Type B pancreatic cell (in vitro differentiated cells): ENCODE measurements at places on chromosomes 2 and 18. TPM values are rescaled to one million over a fixed set of nuclear protein-coding genes. Genes with fewer than 3 reads are reported as not detected.
A peak's percentile ranks its signal among the peaks of the same experiment; 100 is the strongest.

Gene LRRC30
- not detected in 2 replicates for total RNA-seq

Gene TFCP2L1
- total RNA-seq, result 3.0 and 4.6 TPM in 2 replicates

- no peak for DNase-seq
Observed at GRCh38 chr2:120538691-120539423, 192.9 kb downstream of the INHBB start.

DNA sequence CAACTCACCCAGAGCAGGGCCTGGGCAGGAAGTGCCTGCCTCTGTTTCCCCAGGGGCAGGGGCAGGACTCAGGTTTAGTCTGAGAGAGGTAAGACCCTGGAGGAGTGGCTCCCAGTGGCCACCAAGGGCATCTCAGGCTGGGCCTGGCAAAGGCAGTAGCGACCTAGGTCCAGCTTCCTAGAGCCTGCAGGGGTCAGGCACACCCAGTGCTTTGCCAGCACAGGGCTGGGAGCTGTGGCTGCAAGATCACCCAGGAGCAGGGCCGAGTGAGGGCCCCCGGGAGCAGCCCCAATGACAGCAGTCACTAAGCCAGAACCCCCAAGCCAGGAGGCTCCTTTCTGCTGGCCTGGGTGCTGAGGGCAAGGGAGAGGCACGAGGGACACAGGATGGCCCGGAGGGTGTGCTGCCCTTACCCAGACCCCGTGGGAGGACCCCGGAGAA is 8.8 kb upstream of the DUSP2 start:
- DNase-seq, result peak; percentile 60

DNA sequence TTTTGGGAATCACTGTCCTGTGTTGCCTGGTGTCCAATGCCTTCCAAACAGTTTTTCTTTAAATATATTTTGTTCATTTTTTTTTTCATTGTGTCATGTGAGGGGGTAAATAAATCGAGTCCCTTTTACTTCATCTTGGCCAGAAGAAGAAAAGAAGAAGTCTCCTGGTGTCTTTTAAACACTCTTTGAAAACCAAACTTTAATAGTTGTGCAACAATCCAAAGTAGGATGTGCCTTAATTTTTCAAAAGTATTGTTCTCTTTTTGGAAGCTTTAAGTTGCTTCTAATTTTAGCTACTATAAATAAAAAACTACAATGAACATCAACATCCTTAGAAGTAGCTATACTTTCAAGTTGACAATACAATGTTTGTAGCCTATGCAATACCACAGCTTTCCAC is 154.9 kb downstream of the ATAD2B start:
- no peak for DNase-seq

Gene ICOS
- total RNA-seq, result not detected in 2 replicates

- no peak for DNase-seq
Observed at GRCh38 chr2:98372121-98372520, 25.9 kb downstream of the CNGA3 start.

DNA sequence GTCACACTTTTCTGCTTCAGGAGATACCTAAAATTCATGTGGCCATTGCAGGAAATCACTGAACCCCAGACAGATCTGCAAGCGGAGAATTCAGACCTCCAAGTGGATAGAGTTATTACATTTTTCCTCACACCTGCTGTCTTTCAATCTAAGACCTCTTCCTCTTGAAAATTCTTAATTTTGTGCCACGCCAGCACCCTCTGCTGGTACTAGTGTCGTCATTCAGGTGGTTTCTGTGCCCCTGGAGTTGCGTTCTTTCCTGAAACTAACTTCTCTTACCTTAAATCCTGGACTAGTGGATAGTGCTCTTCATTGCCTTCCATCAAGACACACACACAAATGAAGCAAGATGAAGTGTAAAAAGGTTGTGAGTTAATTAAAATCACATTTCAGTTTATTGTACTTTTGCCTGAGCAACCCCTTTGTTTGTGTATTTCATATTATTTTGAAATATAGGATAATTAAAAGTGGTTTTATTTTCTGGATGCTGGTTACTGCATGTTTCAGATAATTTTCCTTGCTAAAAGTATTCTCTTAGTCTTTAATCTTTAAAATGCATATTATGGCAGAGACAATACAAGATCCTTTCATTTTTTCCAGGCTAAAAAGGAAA is 1.6 kb upstream of the DNER start:
- DNase-seq, result no peak

DNA sequence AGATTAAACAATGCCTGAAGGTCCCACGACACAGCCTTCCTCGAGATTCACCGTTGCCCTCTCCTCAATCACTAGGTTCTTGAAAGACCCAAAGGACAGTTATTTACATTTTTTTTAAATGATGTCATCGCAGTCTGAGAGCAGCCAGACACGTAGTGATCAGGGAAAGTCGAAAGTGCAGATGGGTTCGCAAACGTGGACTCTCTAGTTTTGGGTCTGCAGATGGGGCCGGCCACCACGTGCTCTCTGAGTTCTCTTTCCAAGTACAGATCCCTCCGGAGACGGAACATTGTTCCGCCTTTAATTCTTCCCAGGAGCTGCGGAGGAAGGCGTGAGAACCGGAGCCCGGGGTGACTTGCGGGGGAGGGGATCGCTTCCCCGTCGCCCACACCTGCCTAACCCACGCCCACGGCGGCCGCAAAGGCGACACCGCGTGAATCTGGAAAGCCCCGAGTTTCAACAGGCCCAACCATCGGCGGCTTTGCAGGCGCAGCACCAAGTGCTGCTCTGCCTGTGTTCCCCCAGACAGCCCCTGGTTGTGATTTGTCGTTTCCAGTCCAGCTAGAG is 54.3 kb downstream of the PKDCC start:
- DNase-seq, result peak; percentile 73

Gene GAREM2
- total RNA-seq, result 3.1 and 16.9 TPM in 2 replicates

- DNase-seq, result no peak
Observed at GRCh38 chr2:175030380-175031271, 25.4 kb upstream of the CHN1 start.

GRCh38 chr2:169979025-169979424 is 151.8 kb downstream of the UBR3 start:
- no peak for DNase-seq

- no peak for DNase-seq
Observed at GRCh38 chr18:61921621-61922235, 28.9 kb upstream of the RNF152 start.

GRCh38 chr2:130150181-130151144 is 5.6 kb upstream of the CCDC74B start:
- no peak for DNase-seq

GRCh38 chr2:121205321-121205942 is 79.6 kb downstream of the TFCP2L1 start:
- no peak for DNase-seq

- no peak for DNase-seq
Observed at GRCh38 chr2:60719331-60719730, 36.7 kb upstream of the PAPOLG start.

GRCh38 chr18:8724452-8724851 is 19.1 kb downstream of the MTCL1 start:
- no peak for DNase-seq

- no peak for DNase-seq
Observed at GRCh38 chr2:160730296-160730995, 236.8 kb upstream of the RBMS1 start.

Gene ACADL
- total RNA-seq, result 1.7 and 2.1 TPM in 2 replicates

Gene DSG4
- 0.07 and 0.17 TPM in 2 replicates for total RNA-seq

Gene COLEC11
- 0.33 and 0.63 TPM in 2 replicates for total RNA-seq

Gene AGXT
- 0.51 and 1.00 TPM in 2 replicates for total RNA-seq

Gene SERPINB13
- 3.7 and 5.9 TPM in 2 replicates for total RNA-seq

GRCh38 chr2:159998961-159999360 is 63.5 kb downstream of the PLA2R1 start:
- DNase-seq, result no peak

- DNase-seq, result peak; percentile 51
Observed at GRCh38 chr2:240502430-240503121, 55.2 kb downstream of the ANKMY1 start.

Gene SERTAD2
- 19.2 and 26.2 TPM in 2 replicates for total RNA-seq

DNA sequence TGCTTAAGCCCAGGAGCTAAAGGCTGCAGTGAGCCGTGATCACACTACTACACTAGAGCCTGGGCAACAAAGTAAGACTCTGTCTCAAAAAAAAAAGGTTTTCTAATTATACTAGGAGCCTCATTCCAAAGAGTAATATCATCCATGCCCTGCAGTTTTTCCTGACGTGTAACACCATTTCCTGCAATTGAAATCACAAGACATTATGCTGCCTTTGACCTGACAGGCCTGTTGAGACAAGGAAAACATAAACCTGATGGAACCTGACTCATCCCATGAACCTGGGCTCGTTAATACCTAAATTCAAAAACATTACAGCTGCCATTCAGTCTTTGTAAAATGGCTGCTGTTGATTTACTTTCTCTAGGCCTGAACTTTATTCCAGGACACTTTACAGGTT is 58.7 kb upstream of the PEX13 start:
- no peak for DNase-seq

DNA sequence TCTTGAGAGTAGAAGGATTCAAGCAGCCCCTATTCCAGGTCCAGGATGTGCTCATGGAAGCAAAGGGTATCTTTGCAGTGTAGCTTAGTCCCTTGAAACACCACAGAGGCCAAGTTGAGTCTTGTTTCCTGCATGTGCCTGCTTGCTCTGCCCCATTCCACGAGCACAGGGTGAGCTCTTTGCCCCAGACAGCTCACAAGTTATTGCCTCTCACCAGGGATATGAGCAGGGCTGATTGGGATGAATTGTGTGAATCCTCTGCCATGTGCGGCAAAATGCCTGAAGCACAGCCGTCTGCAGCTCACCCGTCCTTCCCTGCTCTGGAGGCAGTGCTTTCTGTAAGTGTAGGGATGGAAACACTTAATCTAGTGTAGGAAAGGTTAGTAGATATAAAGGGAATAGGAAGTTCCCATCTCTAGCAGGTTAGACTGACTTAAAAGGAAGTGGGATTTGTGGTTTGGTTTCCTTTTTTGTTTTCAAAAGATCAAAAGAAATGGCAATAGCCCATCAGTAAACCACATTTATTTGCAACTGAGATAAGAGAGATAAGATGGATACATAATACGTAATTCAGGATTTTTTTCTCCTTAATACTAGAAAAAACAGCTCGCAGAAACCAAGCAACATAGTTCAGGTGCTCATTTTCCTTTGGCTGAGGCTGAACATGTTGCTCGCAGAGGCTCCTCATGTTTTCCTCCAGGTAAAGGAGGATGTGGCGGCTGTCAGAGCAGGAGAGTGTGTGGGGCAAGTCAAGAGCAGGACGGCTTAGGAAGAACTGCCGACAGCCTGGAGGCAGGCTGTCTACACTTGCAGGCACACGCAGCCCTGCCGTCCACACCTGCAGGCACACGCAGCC is 41.4 kb downstream of the TMEM182 start:
- no peak for DNase-seq

Gene MYOM1
- total RNA-seq, result 2.0 TPM in 2 replicates

Gene ATP6V1B1
- 6.3 and 8.6 TPM in 2 replicates for total RNA-seq

GRCh38 chr18:47248604-47249313 is 2.7 kb downstream of the SKOR2 start:
- no peak for DNase-seq

Gene CRYBA2
- total RNA-seq, result 77.3 and 179 TPM in 2 replicates
